Smooth muscle cell of trachea (primary cell): ENCODE measurements at places on chromosomes 7 and 10. TPM values are rescaled to one million over a fixed set of nuclear protein-coding genes. Genes with fewer than 3 reads are reported as not detected.

The ZNF25 gene
- 11.6 and 14.0 TPM in 2 replicates for total RNA-seq

The CYP2C18 gene
- 0.17 TPM in 1 of 2 replicates, not detected in the other for total RNA-seq

The PPP1R3A gene
- total RNA-seq = not detected in 2 replicates

The AGMO gene
- total RNA-seq = under 0.01 and 1.0 TPM in 2 replicates

The CPVL gene
- 0.66 and 0.73 TPM in 2 replicates for total RNA-seq

The SFRP5 gene
- total RNA-seq = not detected in 2 replicates

The GSAP gene
- total RNA-seq = 8.6 and 8.9 TPM in 2 replicates

The CXCL12 gene
- total RNA-seq = 42.0 and 133 TPM in 2 replicates

The COMTD1 gene
- total RNA-seq = 7.3 and 7.9 TPM in 2 replicates

The ABCB4 gene
- 4.6 and 4.8 TPM in 2 replicates for total RNA-seq

The PROSER2 gene
- 2.0 and 5.8 TPM in 2 replicates for total RNA-seq

The NPY gene
- total RNA-seq = not detected in 2 replicates

The TAS2R5 gene
- total RNA-seq = 0.73 and 1.7 TPM in 2 replicates

The FAM13C gene
- total RNA-seq = 2.5 and 3.3 TPM in 2 replicates

The KAT6B gene
- total RNA-seq = 45.5 and 48.9 TPM in 2 replicates

The EPO gene
- total RNA-seq = not detected in 2 replicates

The CNOT4 gene
- 7.0 and 8.3 TPM in 2 replicates for total RNA-seq

The GPR15LG gene
- not detected in 2 replicates for total RNA-seq

The CUL2 gene
- total RNA-seq = 28.9 and 33.9 TPM in 2 replicates

The PTF1A gene
- total RNA-seq = not detected in 2 replicates

The MPLKIP gene
- total RNA-seq = 17.2 and 17.3 TPM in 2 replicates

The GRM3 gene
- not detected in 2 replicates for total RNA-seq

The ACHE gene
- 2.2 TPM in 1 of 2 replicates, not detected in the other for total RNA-seq

The MRLN gene
- not detected in 2 replicates for total RNA-seq

The KCNIP2 gene
- total RNA-seq = 0.29 and 0.66 TPM in 2 replicates

The CFAP58 gene
- 0.58 and 0.83 TPM in 2 replicates for total RNA-seq

The BTBD16 gene
- total RNA-seq = 0.15 TPM in 1 of 2 replicates, not detected in the other

The MALRD1 gene
- total RNA-seq = 1.0 and 3.1 TPM in 2 replicates

The ICA1 gene
- 0.33 and 0.44 TPM in 2 replicates for total RNA-seq

The STOX1 gene
- 0.17 TPM in 1 of 2 replicates, not detected in the other for total RNA-seq

The NPFFR1 gene
- total RNA-seq = under 0.01 TPM in 1 of 2 replicates, not detected in the other

The CYP3A7 gene
- 0.33 TPM in 1 of 2 replicates, not detected in the other for total RNA-seq

The MYH16 gene
- not detected in 2 replicates for total RNA-seq

The HACD1 gene
- total RNA-seq = 18.2 and 20.2 TPM in 2 replicates

The PRR15 gene
- not detected in 2 replicates for total RNA-seq

The TECTB gene
- total RNA-seq = not detected in 2 replicates

The FGFR2 gene
- total RNA-seq = 0.15 and 0.17 TPM in 2 replicates

The VENTX gene
- total RNA-seq = under 0.01 TPM in 1 of 2 replicates, not detected in the other

The KNDC1 gene
- 0.73 and 2.3 TPM in 2 replicates for total RNA-seq

The NUB1 gene
- 41.5 and 52.1 TPM in 2 replicates for total RNA-seq
